ENCODE measurements at places on chromosomes 13 and 19.

GRCh38 chr19:35039881-35040825, 1.4 kb upstream of the HPN start:
- DNase-seq, result no peak

- no peak for DNase-seq
Measured at GRCh38 chr13:89899302-89900103, 1448.0 kb upstream of the MIR17HG start.

DNA sequence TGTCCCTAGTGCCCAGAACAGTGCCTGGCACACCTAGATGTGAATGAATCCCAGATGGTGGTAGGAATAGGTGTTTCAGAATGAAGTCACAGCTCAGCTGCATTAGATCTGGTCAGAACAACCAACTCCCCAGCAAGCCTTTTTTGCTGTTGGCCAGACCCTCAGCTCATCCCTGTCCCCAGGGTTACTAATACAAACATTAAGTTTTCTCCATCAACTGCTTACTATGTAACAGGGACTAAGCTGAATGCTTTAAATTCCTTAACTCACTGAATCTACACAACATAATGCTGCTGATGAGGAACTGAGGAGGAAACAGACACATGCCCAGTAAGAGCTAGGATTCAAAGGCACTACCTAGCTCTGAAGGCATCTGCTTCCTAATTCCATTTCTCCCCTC, 18.8 kb downstream of the SMG9 start:
- DNase-seq, result no peak

DNA sequence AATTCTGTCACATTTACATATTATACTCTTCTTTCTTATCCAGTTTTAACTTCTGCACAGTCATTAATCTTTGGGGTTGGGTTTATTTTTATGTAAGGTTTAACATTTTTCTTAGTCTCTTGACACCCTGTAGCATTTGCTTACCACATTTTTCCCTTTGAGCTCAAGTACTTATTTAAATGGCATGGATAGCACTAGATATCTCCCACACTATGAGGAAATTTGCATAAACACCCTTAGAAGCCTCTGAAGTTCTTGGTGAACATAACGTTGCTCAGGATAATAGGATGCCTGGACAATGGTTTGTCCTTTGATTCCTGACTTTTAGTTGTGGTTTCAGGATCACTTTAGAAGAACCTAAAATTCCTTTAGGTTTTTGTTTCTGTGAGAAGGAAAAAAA, 338.9 kb downstream of the PCDH17 start:
- no peak for DNase-seq

All from left lung (tissue), 14 donors.